ENCODE measurements at places on chromosomes 4 and X.

DNA sequence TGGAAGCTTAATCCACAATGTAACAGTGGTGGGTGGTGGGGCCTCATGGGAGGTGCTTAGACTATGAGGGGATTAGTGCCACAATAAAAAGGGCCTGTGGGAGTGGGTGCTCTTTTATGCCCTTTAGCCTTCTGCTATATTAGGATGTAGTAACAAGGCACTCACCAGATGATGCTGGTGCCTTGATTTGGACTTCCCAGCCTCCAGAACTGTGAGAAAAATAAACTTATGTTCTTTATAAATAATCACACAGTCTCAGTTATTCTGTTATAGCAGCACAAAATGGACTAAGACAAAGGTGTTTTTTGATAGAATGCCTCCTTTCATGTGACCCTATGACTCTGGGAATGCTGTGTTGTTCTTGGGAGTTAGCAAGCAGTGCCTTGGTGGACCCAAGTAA lies 89.8 kb downstream of the STIM2 start:
- DNase-seq: no peak

GRCh38 chr4:56874166-56874565 lies 33.5 kb upstream of the REST start:
- DNase-seq: no peak

- no peak for DNase-seq
Measured at GRCh38 chrX:129793604-129794191, 13.9 kb downstream of the SASH3 start.

DNA sequence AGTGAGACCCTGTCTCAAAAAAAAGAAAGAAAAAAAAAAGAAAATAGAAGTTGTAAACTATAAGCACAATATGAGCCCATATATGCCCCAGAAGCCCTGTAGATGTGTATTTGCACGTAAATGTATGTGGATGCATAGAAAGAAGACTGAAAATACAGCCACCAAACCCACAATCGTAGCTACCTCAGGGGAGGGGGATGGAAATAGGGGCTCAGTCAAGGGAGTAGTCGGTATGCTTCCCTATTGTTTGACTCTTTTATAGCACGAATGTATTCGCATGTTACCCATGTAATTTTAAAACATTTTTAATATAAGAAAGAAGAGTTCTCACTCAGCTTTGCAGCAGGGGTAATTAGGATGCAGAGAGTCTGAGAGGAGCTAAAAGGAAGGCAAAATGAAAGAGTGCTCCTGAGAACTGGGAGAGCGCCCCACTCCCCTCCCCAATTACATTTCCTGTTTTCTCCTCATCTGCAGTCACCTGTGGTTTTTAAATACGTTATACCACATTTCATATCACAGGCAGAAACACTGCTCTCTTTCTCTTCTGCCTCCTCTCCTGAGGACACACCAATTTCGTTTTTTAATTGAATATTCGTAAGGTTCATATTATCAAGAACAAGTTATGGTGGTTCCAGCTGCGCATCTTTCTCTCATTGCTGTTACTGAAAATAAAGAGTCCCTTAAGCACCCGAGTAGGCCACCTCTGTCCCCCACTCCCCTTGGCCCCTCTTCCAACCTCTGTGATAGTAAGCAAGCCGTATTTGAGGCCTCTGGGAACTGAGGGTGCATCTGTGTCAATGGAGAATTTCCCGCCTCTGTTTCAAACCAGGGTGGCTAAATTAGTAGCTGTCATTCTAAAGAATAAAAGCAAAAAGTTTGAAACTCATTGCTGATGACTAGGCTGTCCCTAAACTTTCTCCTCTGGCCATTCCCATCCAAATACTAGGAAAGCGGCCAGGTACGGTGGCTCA lies 10.7 kb downstream of the SEPTIN6 start:
- no peak for DNase-seq

DNA sequence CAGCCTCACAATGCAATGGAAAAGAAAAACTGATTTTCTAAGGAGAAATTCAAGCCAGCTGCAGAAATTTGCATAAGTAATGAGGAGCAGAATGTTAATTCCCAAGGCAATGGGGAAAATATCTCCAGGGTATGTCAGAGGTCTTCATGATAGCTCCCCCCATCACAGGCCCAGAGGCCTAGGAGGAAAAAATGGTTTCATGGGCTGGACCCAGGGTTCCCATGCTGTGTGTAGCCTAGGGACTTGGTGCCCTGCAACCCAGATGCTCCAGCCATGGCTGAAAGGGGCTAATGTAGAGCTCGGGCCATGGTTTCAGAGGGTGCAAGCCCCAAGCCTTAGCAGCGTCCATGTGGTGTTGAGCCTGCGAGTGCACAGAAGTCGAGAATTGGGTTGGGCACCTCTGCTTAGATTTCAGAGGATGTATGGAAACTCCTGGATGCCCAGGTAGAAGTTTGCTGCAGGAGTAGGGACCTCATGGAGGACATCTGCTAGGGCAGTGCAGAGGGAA lies 53.5 kb upstream of the TEX13C start:
- no peak for DNase-seq

DNA sequence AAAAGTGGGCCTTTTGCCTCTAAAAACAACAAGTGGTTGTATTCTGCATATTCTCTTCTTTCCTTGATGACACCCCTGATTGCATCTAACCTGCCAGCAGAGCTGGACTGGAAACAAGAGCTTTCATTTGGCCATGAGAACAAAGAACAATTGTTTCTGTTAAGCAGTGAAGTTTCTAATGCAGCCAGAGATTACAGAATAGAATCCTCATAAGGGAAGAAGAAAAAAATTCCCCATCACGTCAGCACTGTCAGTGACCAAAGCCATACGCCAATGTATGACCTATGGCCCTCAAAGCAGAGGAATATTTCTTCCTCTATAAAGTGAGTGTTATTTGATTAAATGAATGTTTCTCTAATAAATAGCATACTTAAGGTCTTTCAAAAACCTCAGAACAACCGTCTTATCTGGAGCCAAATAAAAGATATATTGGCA lies 529.1 kb upstream of the INTU start:
- DNase-seq: no peak

GRCh38 chr4:114688059-114688458 lies 89.5 kb downstream of the UGT8 start:
- DNase-seq: no peak

DNA sequence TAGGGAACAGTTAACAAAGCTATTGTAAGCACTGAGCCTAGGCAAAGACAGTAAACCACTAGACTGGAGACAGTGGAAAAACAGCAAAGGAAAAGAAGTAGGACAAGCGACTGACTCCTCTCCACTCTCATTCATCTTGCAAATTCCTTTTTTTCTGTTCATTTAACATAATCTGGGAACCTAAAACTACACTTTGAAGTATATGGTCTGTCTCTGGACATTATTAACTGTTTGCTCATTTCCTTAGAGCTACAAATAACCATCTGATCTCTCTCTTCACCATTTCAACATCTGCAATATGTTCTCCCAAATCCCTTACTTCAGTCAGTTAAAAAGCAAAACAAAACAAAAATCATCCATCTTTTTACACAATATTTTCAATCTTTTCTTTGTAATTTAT lies 642 bp downstream of the HMGN5 start:
- DNase-seq: no peak

DNA sequence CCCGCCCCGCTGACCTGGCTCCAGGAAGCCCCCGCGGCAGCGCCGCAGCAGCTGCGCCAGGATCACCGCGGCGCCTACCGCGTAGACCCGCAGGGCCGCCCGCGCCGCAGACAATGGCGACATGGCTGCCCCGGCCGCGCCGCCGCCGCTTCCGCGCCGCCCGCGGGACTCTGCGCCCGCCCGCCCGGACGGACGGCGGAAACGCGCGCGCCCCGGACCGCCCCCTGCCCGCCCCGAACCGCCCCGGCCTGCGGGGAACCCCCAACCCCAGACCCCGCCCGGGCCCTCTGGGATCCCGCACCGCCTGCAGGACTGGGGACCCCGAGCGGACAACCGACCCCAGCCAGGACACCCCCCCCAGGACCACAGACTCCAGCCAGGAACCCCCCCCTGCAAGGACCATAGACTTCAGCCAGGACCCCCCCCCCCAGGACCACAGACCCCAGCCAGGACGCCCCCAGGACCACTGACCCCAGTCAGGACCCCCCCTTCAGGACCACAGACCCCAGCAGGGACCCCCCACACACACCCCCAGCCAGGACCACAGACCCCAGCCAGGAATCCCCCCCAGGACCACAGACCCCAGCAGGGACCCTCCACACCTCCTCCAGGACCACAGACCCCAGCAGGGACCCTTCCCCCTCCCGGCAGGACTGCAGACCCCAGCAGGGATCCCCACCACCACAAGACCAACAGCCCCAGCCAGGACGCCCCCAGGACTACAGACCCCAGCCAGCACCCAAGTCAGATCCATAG lies at the start of the genes DHRSX and ZBED1:
Gene DHRSX (minus strand): TSS at position 174 of the 756 bp plus-strand sequence. CDS start 51 bp downstream, at position 123.
Gene ZBED1 (minus strand): TSS at position 174 of the 756 bp plus-strand sequence. CDS start 10,257 bp downstream, outside the sequence.
- peak; percentile 50 for DNase-seq

DNA sequence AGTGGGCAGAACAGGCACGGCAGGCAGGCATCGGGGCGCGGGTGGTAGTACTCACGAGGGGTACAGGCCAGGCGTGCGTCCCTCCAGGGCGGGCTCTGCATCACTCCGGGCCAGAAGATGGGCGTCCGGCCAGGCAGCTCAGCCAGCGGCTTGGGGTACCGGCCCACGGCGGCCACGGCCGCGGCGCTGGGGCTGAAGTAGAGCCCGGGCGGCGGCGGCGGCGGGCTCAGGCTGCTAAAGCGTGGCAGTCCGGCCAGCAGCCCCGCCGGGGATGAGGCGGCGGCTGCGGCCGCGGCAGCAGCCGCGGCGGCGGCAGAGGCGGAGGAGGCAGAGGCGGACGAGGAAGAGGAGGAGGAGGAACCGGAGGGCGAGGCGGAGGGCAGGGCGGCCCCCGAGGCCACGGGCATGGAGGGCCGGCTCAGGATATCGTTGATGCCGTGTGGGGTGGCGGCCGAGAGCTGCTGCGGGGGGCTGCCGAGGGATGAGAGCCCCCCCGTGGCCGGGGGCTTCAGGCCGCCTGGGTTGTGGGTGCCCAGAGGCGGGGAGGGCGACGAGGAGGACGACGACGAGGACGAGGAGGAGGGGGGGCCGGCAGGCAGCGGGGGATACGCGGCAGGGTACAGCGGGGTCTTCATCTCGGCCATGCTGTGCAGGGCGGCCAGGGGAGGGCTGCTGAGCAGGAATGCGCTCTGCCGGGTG lies 1.4 kb downstream of the NKX6-1 start:
- DNase-seq: no peak

DNA sequence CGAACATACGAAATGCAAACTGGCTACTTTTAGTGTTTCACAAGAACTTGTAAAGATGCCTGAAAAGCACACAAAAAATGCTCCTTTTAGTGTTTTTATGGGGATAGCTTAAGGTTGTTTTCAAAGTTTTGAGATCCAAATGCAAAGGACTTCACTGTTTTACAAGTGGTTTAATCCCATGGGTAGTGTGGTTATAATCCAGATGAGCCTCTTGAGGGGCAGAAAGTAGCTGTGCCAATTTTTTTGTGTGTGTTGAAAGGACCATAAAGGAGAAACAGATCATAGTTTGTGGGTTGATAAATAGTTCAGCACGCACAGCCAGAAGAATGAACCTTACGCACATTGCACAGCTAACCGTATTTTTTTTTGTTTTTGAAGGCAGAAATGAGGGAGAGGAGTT lies 126.9 kb upstream of the GIMD1 start:
- no peak for DNase-seq

DNA sequence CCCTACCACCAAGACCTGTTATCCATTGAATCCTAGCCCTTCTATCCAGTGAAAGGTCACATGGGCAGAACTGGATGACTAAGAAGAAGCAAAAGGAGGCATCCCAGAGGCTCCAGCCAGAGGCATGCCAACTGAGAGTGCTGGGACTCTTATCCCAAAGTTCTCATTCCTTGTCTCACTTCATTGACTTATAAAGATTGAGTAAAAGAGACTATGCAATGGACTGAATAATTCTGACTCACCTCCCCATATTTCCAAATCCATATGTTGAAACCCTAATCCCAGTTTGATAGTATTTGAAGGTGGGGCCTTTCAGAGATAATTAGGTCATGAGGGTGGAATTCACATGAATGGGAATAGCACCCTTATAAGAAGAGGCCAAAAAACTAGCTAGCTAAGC lies 131.4 kb downstream of the COL25A1 start:
- no peak for DNase-seq

DNA sequence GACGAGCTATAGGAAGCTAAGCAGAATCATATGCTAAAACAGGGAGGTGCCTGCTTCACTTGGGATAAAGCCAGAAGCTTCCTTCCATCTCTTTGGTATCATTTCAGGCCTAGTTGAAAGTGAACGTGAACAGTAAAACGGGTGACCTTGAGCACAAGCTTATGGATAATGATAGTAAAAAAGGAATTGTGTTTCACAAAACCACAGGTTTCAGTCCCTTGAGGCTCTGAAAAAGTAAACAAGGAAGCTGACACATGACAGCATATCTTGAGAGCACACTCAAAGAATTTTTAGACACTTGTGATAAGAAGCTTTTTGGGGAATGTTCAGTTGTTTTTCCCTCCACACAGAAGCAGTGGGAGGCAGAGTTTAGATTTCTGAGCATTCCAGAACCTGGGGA lies 286.1 kb downstream of the DCHS2 start:
- no peak for DNase-seq

GRCh38 chr4:20809812-20810211 lies 109.6 kb downstream of the PACRGL start:
- no peak for DNase-seq

DNA sequence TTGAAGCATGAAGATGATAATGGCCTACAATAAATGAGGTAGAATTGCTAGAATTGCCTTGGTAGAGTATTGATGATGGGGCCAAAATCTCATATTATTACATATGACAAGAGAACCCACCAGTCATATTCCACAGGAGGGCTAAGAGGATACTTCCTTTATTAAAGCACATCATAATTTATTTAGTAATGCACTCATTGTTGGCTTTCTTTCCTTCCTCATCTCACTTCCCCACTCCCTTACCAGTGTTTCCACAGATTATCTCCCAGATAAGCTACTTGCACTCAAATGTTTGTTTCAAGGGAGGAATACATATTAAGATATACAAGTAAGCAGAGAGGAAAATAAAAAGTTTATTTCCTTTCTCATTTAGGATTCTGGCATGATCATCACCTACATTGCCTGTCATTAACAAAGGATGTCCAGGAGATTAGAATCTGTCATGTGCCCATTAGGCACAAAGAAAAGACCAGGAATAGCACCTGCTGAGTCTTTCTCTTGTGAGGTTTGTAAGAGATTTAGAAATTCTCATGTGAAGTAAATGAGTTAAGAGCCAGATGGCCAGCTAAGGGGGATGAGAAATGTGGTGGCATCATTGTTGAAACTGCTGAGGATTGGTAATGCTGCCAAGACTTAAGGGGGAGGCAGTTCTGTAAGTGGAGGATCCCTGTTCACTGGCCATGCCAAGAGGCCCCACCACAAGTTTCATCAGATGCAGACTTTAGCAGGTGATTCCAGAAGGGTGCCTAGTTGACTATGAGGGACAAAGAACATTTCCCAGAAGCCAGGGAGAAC lies 52.4 kb upstream of the PRDM8 start:
- DNase-seq: no peak

- DNase-seq: no peak
Measured at GRCh38 chr4:184000457-184001396, 95.6 kb downstream of the STOX2 start.

DNA sequence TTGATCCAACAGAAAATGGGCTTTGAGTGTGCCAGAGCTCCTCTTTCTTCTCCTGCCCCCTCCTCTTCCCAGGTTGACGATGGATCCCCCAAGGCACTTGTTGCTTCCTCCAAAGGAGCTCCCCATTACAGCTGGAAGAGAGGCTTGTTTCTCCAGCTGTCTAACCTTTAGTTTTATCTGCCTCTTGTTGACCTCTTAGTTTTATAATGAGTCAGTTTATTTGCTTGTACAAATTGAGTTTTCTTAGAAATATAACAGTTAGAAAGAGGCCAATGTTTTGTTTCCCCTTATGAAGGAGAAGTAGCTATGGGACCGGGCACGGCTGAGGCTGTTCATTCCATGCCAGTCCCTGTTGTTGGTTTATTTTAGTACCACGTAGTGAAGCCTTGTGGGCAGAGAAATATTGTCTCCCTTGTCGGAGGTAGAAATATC lies 158.2 kb downstream of the SPRY1 start:
- no peak for DNase-seq

All from stimulated activated CD4-positive, alpha-beta T cell treated with anti-CD3 and anti-CD28 coated beads, TNF-alpha, amount 100 ng/mL, for 4 hours (primary cell).